ENCODE measurements at places on chromosomes 6 and 20.

- no peak for DNase-seq
Observed at GRCh38 chr6:170205534-170206316, 85.2 kb downstream of the DLL1 start.

- no peak for DNase-seq
Observed at GRCh38 chr6:52969359-52969758, 25.7 kb downstream of the GSTA4 start.

DNA sequence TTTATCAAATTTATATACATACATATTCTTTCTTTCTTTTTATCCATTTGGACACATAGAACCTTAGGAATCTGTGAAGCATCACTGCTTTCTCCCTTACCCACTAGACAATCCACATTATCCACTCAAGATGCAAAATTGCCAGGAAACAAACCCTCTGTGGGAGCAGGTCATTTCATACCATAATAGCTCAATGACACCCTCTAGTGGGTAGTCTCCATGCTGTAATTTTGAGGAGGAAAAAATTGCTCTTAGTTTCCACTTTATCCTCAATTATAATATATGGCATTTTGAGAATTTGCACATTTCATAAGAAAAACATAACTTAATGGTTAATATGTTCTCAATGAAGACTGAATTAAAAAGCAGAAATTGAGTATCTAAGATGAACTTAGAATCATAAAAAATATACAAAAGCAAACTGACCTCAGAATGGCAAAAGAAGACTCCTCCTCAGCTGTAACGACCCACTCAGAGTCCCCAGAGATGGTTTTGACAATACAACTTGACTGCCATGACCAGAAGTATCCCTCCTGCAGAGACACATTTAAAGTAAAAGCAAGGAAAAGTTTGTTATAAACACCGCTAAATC is 164.1 kb downstream of the FRK start:
- DNase-seq = no peak

DNA sequence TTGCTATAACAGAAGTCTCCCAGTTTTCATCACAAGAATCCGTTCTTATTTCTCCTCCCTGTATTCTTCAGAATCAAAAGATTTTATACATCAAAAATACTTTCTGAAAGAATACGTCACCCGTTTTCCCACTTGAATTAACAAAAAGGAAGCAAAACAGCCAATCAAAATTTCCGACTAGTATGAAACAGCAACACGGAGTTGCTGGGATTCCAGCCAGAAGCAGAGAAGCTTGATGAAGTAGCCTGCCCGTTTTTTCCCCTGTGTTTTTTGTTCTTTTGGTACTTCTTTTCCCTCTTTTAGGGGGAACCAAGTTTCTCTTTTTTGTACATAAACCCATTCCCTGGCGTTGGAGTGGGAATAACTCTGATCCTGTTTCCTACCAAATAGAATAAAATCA is 14.6 kb downstream of the TXLNB start:
- DNase-seq = no peak

DNA sequence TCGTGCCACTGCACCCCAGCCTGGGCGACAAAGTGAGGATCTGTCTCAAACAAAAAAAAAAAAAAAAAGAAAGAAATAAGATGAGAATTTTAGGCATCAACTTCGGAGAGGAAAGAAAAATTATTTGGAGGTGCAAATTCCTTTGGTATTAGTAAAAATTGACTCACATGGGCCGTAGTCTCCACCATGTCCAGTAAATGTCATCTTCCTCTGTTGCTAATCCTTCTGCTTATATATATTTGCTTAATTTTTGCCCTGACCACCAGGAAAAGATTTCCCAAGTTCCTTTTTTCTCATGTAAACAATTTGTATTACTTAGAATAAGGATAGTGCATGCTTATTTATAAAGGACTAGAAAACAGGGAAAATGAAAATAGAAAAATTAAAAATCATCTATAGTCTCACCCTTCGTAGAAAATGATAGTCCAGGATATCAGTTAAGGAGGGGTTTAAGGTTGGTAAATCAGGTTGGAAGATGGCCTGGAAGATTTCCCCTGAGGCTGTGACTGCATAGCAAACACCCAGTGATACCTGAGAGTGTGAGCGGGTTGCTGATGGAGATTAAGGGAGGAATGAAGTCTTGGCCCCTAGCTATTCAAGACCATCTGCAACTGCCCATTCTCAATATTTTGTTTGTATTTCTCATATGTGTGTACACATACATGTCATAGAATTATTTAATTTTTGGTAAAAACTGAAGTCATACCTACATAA is 240.8 kb downstream of the ZNF217 start:
- DNase-seq = no peak

GRCh38 chr6:18206591-18206990 is 51.4 kb downstream of the KDM1B start:
- no peak for DNase-seq

DNA sequence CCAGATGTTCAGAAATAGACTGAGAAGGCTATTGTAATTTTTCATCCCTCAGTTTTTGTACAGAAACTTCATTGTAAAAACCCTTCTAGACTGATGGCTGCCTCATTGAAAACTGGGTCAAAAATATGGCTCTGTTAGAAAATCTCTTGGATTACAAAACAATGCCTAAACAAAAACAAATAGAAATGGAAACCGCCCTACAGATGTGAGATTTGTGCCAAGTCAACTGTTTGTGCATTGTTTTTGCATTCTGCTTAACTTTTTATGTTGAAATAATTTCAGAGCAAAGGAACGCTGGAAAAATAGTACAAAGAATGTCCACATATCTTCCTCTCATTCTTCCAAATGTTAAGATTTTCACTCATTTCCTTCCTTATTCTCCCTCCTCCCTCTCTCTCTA is 425.1 kb downstream of the FOXA2 start:
- no peak for DNase-seq

- DNase-seq = no peak
Observed at GRCh38 chr6:68240726-68241125, 394.4 kb upstream of the ADGRB3 start.

DNA sequence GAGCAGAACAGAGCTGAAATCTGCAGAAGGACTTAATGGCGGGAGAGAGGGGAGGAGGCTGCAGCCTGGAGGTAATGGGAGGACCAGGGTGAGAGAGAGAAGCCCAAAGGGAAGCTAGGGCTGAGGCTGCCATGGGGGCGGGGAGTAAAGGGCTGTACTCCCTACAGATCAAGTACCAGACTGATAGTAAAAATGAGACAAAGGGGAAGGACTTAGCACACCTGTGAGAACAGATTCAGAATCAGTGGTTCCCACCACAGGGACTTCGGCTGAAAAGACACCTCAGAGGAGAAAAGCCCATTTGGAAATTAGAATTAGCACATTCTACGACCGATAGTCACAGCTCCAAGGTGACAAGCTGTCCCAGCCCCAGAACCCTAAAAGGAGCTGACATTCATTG is 6.4 kb upstream of the TBXT start:
- no peak for DNase-seq

- DNase-seq = no peak
Observed at GRCh38 chr6:42729731-42730130, 7.3 kb upstream of the PRPH2 start.

DNA sequence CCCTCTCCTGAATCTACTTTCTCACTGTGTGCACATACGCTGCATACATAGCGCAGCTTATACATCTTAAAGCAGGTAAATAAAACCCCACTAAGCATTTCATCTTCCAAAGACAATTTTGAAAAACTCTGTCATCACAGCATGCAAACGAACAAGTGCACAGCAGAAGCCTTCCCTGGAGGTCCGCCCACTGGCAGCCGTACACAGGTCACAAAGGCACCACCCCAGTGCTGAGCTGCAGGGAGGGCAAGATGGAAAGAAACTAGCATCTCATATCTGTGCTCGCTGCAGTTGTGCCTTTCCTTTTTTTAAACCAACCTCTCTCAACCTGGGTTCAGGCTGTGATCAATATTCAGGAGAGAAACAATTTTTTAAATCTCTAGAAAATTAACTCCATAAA is 73.3 kb downstream of the HUS1B start:
- DNase-seq = no peak

GRCh38 chr6:161139766-161140553 is 133.9 kb downstream of the AGPAT4 start:
- no peak for DNase-seq

- no peak for DNase-seq
Observed at GRCh38 chr6:140663094-140663493, 1288.6 kb upstream of the CITED2 start.

DNA sequence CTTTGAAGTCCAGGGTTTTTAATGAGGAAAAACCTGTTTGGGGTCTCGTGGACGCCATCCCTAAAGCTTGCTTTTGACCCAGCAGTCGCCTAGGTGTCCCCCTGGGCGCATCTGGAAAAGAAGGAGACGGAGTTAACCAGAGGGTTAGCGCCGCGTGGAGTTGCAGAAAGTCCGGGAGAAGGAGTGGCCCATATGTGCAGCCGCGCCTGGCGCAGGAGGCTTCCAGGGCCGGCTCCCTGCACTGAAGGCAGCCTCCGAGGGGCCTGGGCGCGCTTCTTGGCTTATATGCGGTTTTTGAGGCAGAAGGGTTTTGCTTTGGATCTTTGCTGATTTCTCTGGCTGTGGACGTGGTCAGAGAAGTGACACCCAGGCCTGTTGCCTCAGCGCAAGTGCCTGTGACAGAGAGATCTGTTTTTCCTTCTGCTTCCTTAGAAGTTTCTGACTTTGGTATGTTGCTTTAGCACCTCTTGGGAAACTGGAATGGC is 987 bp downstream of the TMEM181 start:
- DNase-seq = no peak

- no peak for DNase-seq
Observed at GRCh38 chr6:128870746-128871145, 12.2 kb upstream of the LAMA2 start.

- no peak for DNase-seq
Observed at GRCh38 chr6:42404484-42404883, 47.2 kb downstream of the TRERF1 start.

- no peak for DNase-seq
Observed at GRCh38 chr6:134452906-134453305, 135.0 kb upstream of the SGK1 start.

DNA sequence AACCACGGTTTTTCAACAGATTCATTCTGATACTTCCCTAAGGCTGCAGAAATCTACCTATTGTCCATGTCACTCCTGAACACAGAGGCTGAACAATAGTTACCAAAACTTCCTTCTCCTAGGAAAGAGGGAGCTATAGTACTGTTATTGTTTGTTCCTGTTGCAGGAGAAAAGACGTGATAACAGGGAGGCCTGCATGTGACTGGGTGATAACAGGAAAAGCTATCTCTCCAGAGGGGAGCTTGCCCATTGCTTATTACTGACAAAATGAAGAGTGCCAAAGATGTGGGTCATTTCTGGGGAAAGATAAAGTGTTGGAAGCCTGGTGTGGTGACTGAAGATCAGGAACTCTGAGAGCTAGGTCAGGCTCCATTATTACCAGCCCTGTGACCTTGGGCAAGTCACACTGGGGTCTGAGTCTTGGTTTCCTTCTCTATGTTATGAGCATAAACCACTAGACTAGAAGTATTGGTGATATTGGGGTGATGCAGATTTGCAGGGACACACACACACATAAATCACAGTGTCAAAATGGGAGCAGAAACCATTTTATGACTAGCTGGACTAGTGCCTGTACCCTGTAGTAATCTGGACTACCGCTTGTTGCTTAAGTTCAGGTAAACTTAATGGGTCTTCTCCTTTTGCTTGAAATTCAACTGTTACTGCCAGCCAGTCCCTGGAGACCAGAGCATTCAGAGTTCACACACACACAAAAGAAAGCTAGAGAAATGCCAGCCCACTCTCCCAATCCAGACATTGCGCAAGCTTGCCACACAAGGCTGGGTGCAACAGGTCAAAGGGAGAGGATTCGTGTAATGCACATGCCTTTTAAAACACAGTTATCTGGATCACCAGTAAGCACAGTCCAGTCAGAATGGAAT is 136.0 kb upstream of the CNR1 start:
- DNase-seq = no peak

DNA sequence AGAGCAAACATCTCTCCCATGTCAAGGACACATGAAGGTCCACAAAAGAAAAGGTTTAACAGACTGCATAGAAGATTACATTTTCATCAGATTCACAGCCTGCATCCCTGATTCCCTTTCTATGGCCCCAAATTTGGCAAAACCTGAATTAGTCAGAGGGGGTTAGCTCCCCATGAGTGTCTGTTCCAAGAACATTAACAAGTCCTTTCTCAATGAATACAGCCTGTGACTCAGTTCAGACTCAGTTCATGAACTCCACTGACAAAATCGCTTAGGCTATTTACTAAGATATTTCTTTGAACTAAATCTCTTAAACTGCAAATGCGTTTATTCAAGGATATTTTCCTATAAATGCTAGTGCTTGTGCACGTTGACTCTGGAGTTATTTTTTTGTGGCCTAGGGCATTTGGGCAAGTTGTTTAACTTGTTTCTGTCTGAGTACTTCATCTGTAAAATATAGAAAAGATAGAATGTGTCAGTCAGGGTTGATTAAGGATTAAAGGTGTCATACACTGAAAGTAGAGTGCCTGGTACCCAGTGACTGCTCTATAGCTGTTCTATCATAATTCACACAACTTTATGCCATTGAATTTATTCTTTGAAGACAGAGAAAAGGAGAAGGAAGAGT is 422.6 kb downstream of the HTR1B start:
- DNase-seq = no peak

DNA sequence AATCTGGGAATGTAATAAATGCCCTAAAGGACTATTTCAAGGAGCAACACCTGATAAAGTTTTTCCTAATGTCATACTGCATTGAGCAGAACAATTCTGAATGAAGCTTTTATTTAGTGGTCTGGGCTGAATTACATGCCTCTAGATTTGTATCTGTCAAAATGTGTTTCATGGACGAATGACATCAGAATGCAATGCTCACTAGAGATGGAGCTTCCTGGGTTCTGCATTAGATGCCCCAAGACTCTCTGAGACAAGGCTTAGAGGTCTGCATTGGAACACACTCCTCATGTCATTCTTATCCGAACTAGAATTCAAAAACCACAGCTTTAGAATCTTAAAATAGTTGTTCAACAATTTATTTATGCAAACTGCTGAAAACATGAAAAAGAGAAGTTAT is 62.0 kb downstream of the SYNE1 start:
- no peak for DNase-seq

- no peak for DNase-seq
Observed at GRCh38 chr6:156510242-156510641, 266.9 kb upstream of the ARID1B start.

DNA sequence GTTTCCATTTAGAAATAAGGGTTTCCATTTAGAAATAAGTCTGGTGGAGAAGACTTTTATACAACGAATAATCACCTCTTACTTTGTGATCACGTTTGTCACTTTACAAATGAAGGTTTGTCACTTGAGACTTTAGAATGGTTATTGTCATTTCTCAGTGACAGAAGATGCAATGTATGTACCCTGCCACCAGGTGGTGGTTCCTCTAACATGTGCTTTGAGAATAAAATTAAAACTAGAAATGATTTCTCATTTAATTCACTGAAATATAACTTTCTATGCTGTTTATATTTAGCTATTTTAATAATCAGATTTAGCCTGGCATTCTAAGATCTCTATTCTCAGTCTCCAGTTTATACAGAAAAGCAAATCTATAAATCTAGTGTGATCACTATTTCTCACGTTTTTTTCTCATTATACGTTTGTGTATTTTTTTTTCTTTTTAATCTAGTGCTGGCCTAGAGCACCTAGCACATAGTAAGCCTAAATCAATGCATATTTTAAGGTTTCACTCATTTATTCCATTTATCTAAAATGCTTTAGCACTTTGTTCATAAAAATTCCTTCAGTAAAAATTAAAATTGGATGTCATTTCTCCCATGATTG is 57.4 kb upstream of the TFAP2D start:
- no peak for DNase-seq
